ENCODE measurements at places on chromosomes 7 and 10.

DNA sequence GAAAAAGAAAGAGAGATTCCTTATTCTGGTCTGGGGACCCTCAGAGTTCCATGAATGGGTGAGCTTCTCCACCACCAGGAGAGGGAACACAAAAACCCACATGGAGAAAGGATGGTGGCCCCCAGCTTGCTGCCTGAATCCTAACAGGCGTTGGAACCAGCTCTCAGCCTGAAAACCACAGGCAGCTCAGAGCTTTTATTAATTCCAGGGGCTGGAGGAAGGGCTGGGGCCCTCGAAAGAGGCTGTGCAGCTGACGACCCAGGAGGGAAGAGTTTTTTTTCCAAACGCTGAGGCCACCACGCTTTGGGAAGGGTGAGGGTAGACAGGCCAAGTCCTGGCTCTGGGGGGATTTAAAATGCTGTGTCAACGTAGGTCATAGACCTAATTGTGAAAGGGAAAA is 10.8 kb upstream of the ELN start:
- DNase-seq: no peak

DNA sequence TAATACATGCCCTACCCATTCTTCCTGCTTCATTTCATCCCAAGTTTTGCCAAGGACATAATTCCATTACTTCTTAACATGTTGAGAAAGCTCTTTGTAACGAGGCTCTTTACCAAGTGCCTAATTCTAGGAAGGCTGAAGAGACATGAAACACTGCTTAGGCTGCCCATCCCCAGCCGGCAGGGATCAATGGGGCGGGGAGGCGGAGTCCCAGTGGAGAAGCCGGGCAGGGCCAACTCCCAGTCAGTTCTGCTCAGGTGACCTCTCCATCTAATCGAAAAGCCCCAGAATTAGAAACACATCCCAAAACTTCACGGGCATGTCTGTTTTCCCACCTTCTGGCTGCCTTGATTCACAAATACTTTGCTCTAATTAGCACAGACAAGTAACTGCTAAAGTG is 89.5 kb upstream of the LYZL1 start:
- DNase-seq: no peak

DNA sequence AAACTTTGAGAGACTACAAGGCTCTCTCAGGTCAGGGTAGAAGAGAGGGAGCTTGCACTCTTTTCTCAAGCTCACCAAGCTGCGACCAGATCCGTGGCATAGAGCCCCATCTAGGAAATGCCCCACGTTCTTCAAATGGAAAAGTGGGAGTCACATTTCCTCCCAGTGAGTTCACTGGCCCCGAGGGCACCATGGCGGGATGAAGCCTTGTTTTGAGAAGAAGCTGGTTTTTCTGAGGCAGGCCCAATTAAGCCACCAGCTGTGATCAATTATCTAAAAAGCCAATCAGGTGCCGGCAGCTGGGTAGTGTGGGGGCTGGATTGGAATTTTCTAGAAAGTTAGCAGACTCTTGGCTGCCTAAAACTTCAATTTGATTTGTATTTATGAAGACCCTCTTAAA is 101.4 kb downstream of the ZNF365 start:
- no peak for DNase-seq

GRCh38 chr7:22447762-22448161 is 52.2 kb downstream of the STEAP1B start:
- no peak for DNase-seq

- no peak for DNase-seq
These were observed 982 bp downstream of the IDI1 start for GRCh38 chr10:1047937-1048336.

DNA sequence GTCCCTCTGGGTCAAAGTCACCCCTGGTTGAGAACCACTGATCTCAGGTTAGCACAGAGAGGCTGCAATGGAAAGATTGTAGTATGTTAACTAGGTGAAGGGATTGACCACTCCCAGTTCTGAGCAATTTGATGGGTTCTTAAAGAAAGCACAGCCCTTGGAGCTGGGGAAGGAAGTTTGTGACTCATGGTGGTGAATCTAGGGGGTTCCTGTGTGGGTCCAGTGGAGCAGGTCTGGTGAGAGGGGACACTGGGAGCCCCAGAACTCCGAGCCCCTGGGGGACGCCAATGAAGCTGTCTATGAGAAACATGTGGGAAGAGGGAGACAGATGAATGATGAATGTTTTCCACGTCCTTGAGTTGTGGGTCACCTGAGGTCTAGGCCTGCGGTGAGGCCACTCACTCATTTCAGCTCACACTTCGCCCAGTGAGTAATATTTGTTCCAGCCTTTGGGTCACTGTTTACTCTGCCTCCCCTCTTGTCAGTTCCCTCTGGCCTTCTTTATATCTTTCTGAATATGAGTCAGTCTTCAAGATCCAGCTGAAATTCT is 341.9 kb downstream of the LRMDA start:
- no peak for DNase-seq

- DNase-seq: no peak
These were observed 181.3 kb upstream of the PRPS1L1 start for GRCh38 chr7:18208921-18209320.

DNA sequence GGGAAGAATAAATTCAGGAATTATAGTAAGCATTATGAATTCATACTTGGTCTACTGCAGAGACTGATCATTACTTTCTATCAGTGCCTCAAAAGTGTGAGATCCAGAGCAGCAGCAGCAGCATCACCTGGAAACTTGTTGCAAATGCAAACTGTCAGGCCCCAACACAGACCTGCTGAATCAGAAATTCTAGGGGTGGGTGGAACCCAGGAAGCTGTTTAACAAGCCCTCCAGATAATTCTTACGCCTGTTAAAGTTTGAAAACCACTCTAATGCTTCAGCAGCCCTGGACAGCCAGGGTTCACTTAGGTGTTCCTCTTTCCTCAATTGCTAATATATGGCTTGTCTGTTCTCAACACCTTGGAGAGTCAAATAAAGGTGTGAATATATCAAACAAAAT is 19.5 kb downstream of the CACUL1 start:
- no peak for DNase-seq

GRCh38 chr7:105788816-105789349 is 87.5 kb downstream of the ATXN7L1 start:
- DNase-seq: no peak

GRCh38 chr10:13788711-13789447 is 202.1 kb downstream of the PRPF18 start:
- DNase-seq: no peak

- DNase-seq: peak; percentile 37
These were observed 174.4 kb upstream of the LYZL2 start for GRCh38 chr10:30803892-30804322.

DNA sequence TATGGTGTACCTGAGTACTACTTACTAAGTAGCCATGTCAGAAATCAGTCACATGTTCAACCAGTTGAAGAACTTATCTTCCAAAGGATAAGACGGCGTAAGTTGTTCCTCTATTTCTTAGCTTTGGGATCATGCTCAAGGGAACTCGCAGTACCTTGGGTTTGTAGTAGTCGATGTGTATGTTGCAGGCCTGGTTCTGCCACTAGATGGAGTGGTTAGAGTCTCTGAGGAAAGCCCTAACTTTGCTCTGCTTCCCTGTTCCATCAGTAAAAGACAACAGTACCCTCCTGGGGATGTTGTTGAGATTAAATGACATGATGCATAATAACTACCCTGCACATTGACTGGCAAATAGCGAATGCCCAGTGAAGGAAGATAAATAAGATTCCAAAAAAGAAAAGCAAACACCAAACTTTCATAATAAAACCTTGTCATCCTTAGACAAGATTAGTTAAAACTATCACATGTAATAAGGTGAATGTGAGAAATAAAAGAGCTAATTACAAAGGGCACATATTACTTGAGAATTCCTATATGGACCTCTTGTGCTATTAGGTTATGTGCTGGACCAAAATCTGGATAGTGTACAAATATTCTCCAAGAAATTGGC is 165.9 kb downstream of the ABCA13 start:
- peak; percentile 2 for DNase-seq

DNA sequence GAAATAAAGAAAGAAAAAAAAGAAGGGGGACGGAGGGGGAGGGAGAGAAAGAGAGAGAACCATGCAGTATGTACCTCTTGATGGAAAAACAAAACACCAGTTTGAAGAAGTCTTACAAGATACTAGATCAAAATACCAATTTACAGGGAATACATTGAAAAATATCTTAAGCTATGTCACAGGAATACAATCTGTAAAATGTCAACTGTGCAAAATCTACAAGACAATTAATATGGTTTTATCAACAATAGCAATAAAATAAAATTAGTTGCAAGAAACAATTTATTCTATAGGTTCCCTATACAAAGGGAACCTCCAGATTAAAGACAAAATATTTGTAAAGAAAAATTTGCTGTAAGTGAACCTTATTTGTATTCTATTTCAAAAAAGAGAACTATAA is 98.3 kb upstream of the CABCOCO1 start:
- no peak for DNase-seq

- DNase-seq: no peak
These were observed 116.8 kb downstream of the HIPK2 start for GRCh38 chr7:139661043-139661440.

GRCh38 chr7:46558482-46559193 is 637.6 kb upstream of the IGFBP3 start:
- no peak for DNase-seq

GRCh38 chr7:151607464-151607867 is 87.8 kb upstream of the RHEB start:
- DNase-seq: no peak

- DNase-seq: no peak
These were observed 80.2 kb upstream of the MSRB2 start for GRCh38 chr10:23015021-23015707.

GRCh38 chr7:18538554-18539250 is 43.2 kb downstream of the HDAC9 start:
- DNase-seq: no peak

DNA sequence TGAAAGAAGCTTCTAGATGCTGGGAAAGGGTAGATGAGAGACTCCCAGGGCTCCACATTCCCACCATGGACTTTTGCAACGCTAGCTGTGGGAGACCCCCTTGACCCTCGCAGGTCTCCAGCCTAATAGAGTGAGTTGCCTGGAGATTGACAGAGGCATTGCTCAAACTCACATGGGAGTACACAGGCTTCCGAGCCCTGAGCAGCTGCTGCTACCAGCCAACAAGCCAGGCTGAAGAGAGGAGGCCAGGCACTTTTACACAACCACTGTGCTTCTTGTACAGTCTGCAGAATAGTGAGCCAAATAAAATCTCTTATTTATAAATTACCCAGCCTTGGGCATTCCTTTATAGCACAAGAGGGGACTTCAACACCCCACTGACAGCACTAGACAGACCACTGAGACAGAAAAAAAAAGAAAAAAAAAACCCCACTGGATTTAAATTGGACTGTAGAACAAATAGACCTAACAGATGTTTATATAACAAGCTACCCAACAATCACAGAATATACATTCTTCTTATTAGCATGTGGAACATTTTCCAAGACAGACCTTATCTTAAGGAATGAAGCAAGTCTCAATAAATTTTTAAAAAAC is 146.2 kb downstream of the ZFAND4 start:
- DNase-seq: no peak

DNA sequence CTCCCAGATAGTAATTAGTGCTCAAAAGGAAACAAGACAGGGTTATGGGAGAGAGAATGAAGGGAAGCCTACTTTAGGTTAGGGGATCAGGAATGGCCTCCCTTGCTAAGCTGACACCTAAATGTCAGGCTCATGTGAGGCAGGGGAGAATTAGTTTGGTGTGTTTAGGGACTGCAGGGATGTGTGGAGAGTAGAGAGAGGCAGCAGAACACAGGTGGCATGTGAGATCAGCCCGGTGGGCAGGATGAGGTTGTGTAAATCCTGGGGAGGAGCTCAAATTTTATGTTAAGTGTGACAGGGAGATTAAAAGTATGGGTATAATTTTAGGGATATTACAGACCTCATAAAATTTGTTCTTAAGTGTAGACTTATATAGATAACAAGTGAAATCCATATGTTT is 56.2 kb upstream of the ZNF438 start:
- DNase-seq: no peak

Data from epithelial cell of prostate (primary cell).